Activated CD4-positive, alpha-beta T cell treated with anti-CD3 and anti-CD28 coated beads for 36 hours (primary cell): ENCODE measurements at places on chromosomes 4 and X. TPM values are rescaled to one million over a fixed set of nuclear protein-coding genes. Genes with fewer than 3 reads are reported as not detected.

GRCh38 chr4:76199664-76200211, 13.9 kb downstream of the SCARB2 start:
- peak; percentile 54 for DNase-seq

GRCh38 chrX:15194146-15194545, 75.7 kb downstream of the ASB9 start:
- DNase-seq: no peak

DNA sequence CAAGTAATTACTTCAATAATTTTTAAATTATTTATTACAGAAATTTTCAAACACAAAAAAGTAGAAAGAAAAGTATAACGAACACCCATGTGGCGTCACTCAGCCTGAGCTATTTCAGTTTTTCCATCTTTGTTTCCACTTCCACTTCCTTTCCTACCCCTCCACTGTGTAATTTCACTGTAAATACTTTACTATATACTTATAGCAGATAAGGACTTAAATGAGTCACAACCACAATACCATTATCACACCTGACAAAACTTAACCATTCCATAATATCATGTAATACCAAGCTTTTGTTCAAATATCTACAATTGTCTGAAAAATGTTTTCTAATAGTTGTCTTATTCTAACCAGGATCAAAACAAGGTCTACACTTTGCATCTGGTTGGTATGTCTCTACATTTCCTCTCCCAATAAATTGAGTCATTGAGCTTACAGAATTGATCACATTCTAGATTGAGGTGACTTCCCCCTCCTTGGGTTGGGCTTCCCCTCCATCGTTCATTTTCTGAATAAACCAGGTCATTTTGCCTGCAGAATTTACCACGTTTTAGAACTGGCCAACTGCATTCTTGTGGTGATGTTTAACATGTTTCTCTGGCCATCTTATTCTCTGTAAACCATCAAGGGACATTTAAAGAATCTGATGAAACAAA, 48.7 kb downstream of the ATP10D start:
- DNase-seq: peak; percentile 22

DNA sequence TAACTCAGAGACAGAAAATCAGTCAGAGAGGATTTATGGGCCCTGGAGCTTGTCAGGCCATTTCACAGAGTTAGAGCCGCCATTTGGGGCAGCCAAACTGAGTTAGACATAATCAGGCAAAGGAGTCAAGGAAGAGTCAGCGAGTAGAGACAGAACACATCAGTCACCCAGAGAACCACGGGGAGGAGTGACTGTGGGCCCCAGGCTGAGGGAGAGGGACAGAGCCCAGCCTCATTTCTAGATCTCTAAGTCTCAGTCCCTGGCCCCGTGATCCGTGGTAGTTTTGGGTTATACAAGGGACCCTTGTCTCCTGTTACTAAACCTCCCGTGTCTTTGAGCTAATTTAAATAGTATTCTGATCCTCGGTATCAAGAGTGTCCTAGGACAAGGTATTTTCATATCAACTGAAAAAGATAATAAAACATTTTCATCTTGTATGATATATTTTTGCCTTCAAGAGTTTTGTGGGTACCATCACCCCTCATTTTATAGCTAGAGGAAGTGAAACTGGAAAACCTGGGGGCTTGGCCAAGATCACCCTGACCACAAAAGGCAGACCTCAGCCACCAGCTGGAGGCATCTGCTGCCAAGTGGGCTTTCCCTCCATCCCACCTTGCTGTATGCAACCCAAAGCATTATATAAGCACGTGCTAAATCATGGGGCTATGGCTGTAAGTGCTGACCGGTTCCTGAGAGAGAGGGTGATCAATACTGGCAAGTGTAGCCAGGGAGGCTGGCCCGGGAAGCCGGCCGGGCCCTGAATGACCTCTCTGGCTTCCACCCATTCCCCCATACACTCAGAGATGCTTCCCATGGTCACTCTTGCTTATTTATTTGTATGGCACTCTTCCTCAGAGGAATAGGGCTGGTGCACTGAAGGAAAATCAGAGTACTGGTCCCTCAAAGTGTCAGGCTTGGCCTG, 204.1 kb downstream of the BCOR start:
- DNase-seq: no peak

DNA sequence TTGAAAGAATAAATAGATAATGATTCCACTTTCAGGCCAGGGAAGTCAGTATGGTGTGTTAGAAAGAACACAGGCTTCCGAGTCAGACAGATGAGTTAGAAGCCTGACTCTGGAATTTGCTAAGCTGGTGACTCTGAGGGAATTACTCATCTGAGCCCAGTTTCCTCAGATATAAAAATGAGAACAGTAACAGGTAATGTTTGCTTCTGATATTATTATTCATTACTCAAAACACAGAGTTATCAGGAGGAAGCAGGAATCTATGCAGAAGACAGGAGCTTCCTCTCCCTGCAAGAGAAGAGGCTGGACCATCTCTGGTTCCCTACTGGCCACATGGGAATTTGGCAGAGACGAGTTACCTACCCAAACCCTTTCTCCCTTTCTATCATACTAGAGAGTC, 163.1 kb downstream of the EVC2 start:
- DNase-seq: no peak

The UCP1 gene
- total RNA-seq: not detected

GRCh38 chr4:113447769-113448168, 313.8 kb downstream of the CAMK2D start:
- peak; percentile 64 for DNase-seq

- DNase-seq: peak; percentile 51
Measured at GRCh38 chr4:68299492-68300457, 50.1 kb downstream of the YTHDC1 start.

- DNase-seq: no peak
Measured at GRCh38 chrX:71545364-71545763, 12.5 kb downstream of the OGT start.

- DNase-seq: no peak
Measured at GRCh38 chr4:83196921-83197320, 82.4 kb upstream of the PLAC8 start.

- DNase-seq: no peak
Measured at GRCh38 chrX:9114245-9114644, 80.3 kb upstream of the FAM9B start.

DNA sequence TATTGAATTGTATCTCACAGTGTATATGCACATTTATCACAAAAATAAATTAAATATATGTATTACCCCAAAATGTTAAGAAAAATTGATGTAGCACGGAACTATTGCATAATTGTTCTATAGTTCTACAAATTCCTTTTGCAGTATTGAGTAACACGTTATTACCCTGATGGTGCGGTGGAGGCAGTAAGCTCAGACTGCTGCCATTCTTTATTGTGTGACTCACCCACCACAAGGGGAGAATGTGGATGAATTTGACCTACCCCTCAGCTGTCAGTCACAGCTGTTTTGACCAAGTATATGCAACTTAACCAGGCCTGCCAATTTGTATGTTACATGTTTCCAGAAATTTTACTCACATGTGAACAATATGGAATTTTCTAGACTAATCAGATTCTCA, 506.6 kb downstream of the SH3BGRL start:
- no peak for DNase-seq

DNA sequence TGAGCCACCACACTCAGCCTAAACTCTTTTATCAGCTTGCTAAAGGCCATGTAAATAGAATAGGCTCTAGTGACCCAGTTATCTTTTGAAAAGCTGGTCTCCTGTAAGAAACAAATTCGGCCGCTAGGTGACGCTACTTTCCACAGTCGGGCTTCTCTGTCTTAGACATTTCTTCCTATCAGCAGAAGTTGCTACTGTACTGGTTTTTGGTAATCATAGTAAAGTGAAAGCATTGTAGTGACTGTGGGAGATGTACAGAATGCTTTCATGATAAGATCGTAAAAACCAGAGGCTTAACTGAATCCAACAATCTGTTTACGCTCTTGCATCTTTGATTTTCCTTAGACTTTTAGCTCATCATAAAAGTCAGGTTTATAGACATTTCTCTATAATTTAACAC, 82.6 kb downstream of the GK start:
- peak; percentile 86 for DNase-seq

DNA sequence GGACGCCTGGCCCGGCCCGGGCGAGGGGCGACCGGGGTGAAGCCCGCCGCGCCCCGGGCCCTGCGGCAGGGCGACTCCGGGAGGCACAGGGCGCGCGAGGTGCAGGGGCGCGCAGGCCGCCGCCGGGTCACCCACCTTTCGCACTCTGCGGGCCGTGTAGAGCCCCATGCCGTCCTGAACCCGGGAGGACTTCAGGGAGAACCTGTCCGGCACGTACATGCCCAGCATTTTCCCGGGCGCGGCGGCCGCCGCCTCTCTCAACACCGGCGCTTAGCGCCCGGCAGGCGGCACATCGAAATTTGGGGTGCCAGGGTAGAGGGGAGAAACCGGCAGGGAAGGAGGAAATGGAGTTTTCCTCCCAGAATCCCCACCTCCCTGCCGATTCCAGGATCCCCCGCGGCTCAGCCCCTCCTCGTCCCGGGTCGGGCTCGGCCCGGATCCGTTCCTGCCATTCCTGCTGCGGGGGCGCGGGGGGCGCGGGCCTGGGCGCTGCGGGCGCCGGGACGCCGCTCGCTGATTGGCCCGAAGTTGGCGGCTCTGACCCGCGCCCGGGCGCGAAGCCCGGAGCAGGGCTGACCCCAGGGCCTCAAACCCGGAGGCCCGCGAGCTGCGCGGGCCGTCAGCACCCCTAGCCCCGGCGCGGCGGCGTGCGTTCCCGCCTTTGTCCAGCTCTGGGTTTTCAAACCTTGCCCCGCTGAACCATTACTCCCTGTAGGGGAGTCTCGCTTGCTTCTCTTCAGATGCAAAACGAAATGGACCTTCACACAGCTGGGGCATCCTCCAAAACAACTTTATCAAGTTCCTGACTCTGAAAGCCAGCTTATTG, at the start of gene PRDM5:
TSS of gene PRDM5 (minus strand) at position 346 of the 826 bp plus-strand sequence. CDS start at position 228, 118 bp downstream.
- peak; percentile 49 for DNase-seq

The STPG2 gene
- 0.14 TPM for total RNA-seq

DNA sequence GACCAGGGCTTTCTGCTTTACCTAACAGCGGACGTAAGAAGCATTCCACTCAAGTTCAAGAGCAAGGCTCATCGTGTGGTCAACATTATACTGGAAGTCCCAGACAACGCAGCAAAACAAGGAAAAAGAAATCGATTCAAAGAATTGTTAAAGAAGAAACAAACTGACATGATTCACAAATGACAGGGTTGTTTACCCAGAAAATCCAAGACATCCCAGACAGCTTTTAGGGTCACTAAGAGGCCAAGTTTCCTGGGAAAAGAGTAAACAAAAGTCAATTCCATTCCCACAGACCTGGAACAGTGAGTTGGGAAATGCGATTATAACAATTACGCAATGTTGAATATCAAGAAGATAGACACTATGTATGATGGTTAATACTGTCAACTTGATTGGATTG, 21.5 kb upstream of the HTRA3 start:
- DNase-seq: no peak

The UGT2A1 gene
- total RNA-seq: not detected

DNA sequence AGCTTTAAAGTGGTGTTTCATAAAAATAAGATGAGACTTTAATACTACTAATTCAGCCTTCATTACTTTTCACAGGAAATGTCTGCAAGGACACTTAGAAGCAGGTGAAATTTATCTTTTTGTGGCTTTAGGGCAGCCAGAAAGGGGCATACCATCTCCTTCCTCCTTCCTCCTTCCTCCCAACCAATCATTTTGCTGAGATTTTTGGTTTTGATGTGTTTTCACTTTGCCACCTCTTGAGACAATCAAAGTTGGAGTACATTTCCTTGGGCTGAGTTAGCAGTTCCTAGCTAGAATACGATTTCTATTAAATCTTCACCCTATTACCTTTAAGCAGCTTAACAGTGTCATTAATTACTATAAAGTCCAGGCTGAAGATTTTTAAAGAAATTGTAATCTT, 5.1 kb upstream of the NDST3 start:
- DNase-seq: no peak

DNA sequence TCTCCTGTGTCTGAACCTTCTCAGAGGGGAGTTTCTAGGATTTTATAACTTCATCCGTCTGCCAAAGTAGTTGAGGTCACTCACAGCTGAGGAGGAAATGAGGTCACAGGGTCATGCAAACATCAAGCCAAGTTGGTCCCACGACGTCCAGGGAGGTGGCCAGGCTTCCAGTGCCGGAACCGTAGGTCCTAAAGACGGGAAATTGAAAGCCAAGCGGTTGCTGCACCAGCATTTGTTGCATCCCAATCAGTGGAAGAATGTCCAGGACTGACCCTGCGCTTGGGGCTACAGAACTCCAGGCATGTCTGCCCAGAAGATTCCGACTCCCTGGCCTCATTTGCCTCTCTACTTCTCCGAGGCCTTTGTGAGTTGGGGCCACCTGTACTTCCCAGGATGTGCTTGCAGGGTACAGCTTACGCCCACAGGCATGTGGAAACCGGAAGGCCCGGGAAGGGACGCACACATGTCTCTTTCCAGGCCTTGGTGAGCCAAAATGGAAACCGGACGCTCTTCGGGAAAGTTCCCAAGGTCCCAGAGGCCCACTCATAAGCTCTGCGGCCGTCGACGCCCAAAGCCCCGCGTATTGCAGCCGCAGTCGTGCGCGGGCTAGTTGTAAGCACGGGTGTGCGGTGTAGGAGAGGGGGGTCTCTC, 9.3 kb downstream of the PRDM8 start:
- no peak for DNase-seq

The GAGE12J gene
- not detected for total RNA-seq

- DNase-seq: no peak
Measured at GRCh38 chrX:116628464-116628863, 165.7 kb upstream of the CT83 start.

GRCh38 chrX:120308558-120308957, 2.7 kb downstream of the TMEM255A start:
- peak; percentile 14 for DNase-seq

DNA sequence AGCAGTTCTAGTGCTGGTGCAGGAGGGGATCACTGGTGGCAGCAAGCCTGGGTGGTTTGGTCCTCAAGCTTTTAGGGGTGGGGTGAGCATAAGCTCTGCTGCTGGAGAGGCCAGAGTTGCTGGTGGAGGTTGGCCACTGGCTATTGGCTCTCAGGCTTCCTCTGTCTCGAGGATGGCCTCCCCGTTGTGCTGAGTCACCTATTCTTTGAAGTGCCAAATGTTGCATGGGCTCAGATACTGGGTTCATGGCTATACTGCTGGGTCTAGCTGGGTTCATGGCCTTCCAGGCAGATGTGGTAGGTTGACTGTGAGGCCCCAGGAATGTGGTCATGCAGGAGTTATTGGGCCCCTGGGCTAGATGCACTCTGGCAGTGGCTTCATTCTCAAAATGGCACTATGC, 466.3 kb downstream of the NAF1 start:
- DNase-seq: no peak

- no peak for DNase-seq
Measured at GRCh38 chrX:81615979-81616378, 414.1 kb downstream of the SH3BGRL start.

The F8A2 gene
- not detected for total RNA-seq

GRCh38 chr4:108965472-108966076, 202.7 kb upstream of the ETNPPL start:
- DNase-seq: no peak

The TMSB15B gene
- total RNA-seq: 7.3 TPM

GRCh38 chr4:139540161-139540560, 15.9 kb downstream of the SETD7 start:
- no peak for DNase-seq
